ENCODE measurements at places on chromosomes 7 and 10.

DNA sequence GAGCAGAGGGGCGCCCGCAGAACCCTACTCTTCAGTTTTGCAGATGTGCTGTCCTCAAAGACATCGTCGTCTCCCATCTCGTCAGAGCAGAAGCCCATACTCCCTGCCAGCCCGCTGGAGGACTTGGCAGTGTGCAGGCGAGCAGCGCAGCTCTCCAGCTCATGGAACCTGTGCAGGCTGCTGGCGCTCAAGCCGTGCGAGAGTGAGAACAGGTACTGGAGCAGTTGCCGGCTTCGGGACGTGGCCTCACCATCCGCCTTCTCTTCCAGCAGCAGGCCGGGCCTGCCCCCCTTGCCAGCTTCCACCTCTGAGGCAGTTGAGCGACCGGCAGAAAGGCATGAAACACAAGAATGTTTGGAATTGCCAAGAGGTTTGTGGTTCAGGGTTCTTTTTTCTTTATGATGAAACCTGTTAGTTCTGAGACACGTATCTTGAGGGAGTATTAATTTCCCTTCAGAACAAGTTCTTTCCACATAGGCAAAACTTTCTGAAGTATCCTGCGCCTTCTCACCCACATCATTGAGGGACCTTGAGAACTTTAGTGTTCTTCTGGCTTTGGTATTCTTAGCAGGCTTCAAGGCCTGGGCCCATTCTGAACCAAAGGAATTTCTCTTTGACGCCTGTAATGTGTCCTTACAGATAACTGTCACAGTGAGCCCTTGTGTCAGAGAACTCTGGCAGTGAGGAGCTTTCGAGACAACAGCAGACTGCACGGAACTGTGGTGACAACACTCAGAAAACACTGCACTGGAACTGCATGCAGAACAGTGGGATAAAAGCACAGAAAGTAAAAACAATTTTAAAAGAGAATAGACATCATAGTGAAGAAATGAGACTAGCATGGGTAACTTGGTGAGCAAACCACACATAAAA is 89.5 kb downstream of the ALOX5 start:
- no peak for DNase-seq

- peak; percentile 66 for DNase-seq
Measured at GRCh38 chr10:7258948-7259523, 151.8 kb downstream of the SFMBT2 start.

- DNase-seq: no peak
Measured at GRCh38 chr10:84293574-84294016, 34.8 kb upstream of the CCSER2 start.

DNA sequence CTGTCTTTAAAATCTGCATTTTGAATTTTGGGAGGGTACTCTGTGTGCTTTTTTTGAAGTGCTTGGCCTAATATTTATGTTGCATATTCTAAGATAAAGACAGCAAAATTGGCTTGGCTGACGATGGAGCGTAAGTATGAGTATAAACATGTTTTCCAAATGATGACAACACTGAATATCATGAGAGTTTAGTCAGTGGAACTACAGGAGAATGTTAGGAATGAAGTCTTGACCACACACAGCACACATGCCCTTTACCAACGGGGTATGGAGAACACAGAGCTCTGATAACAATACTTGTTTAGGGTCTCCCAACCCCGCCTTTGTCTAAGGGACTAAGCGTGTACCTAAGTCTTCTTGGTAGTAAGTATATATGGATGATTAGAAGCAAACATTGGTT is 253.9 kb upstream of the FZD8 start:
- DNase-seq: no peak

GRCh38 chr7:93219868-93220267 is 6.4 kb downstream of the HEPACAM2 start:
- no peak for DNase-seq

DNA sequence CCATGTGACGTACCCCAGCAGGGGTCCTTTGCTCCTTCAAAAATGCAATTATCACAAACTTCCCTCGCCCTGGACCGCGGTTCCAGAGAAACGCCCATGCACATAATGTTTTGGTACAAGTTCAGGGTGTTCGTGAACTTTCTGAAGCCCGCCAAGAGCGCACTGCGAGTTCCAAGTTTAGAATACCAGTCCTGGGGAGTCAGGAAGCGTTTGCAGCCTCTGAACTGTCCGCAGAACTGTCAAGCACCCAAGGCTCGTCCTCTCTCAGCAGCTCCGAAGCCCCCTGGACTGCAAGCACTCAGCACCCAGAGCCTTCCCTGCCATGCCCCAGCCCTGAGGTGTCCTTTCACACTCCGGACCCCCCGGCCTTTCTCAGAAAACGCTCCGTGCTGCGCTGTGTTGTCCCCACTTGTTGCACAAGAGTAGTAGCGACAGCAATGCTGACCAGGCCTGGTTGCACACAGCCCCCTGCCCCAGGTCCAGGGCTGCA is 30.3 kb downstream of the CALML3 start:
- no peak for DNase-seq

GRCh38 chr7:51006483-51007235 is 224.0 kb upstream of the GRB10 start:
- no peak for DNase-seq

DNA sequence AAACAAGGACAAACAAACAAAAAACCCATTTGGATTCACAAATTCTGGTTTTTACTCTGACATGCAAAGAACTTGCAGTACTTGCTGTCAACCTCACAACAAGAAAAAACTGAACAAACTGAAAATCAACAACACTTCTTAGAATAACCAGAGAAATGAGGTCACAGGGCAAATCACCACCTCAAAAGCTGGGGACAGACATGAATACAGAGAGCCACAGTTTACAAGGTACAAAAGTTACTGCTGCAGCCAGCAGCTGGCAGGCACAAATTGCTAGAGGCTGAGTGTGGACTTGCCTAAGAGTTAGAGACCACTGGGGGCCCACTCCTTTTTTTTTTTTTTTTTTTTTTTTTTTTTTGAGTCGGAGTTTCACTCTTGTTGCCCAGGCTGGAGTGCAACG is 15.0 kb upstream of the RNF32 start:
- no peak for DNase-seq
